Breast epithelium (tissue), 4 donors: ENCODE measurements at places on chromosomes 5 and 9. TPM values are rescaled to one million over a fixed set of nuclear protein-coding genes. Genes with fewer than 3 reads are reported as not detected.

Gene ACOT12
- total RNA-seq, result not detected

Gene EEIG1
- total RNA-seq, result 32.1 TPM

Gene AHRR
- total RNA-seq, result 0.88 TPM

Gene DNAJC25
- 10.5 TPM for total RNA-seq
